ENCODE measurements at places on chromosomes 2 and 18.

DNA sequence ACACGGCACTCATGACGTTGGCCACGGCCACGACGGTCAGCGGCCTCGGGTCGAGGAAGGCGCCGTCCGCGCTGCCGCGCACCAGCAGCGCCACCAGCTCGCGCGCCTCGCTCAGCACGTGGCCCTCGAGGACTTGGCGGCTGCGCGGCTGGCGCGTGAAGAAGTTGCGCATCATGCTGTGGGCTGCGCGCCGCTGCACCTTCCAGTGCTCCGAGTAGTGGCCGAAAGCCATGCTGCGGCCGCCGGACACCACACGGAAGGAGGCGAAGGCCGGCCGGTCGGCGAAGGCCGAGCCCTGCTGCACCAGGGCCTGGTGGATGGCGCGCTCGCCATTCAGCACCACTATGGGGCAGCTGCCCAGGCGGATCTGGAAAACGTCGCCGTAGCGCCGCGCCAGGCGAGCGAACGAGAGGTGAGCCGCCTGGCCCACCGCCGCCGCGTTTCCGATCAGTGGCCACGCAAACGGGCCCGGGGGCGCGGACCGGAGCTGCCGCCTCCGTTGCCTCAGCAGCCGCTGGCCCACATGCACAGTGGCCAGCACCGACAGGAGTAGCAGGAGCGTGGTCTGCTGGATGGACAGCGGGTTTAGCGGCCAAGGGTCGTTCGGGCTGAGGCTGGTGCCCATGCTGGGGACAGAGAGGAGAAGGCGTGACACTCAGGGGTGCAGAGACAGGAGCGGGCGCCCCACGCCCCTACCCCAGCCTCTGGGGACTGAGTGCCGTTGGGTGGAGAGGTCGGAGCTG is 1.0 kb downstream of the CYP1B1 start:
- DNase-seq, result no peak

DNA sequence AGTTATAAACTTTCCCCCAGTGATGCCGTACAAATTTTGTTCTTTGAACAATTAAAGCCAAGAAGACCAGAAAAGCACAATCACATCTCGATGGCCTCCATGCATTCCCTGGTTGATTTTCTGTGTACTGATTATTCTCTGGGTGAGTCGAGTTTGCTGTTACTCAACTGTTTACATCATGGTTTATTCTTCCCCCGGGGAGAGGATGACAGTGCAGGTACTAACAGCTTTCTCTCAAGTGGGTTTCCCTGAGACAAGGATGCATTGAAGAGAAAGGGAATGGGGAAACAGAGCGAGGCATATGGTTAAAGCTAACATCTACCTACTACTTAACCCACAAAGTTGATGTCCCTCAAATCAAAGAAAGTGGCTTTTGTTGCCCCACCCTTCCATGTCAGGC is 410.8 kb upstream of the FANCL start:
- no peak for DNase-seq

GRCh38 chr2:223782629-223783028 is 54.8 kb downstream of the AP1S3 start:
- no peak for DNase-seq

GRCh38 chr2:38697116-38697840 is 31.4 kb downstream of the GALM start:
- peak; percentile 42 for DNase-seq

GRCh38 chr2:131535526-131535925 is 7.8 kb downstream of the CCDC74A start:
- DNase-seq, result no peak

DNA sequence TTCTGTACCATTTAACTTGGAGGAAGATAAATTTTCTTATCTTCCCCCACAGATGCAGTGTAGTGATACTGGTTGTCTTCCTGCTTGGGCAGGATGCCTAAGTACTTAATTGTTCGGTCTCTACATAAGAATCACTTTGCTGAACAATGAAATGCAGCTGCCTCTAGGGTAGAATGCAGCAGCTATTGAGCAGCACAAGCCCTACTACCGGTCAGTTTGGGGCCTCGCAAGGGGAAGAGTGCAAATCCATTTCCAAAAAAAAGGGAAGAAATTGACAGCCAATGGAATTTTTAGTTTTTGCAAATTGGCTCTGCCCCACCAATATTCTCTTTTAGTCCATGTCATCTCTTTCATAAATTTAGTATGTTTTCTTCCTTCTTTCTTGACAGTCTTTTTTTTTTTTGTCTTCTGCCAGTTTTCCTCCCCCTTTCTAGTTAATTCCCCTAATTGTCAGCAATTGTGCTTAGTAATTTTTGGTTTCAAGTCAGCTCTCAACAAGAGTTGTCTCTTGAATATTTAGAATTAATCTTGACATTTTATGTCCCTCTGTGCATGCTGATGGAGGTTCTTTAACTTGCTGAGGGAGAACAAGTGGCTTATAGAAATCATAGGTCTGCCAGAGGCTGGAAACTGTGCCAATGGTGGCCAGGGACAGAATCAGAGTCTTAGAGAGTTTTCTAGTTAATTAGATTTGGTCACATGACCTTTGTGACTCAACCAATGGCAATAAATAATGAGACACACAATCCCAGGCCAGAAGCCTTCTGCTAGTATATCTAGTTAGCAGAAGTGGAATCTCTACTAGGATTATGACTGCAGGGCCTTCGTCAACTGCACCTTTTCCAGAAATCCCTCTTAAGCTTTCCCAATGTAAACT is 270.0 kb downstream of the CTNNA2 start:
- no peak for DNase-seq

- no peak for DNase-seq
Measured at GRCh38 chr2:39062320-39062719, 58.5 kb downstream of the SOS1 start.

DNA sequence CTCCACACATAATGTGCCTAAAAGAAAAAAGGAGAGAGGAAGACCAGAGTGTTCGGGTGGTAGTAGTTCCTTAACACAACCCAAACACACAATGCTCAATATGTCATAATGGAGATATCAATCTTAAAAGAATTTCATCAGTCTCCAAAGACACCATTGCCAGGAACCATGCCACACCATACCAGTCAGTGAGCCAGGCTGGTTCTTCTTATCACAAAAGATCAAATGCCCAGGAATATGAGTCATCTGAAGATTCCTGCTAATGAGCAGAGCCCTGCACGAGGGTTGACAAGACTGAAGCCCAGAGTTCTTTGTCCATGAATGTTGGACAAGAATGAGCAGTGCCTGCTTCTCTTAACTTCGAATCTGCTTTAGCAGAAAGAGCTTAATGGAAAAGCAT is 262.3 kb downstream of the ZNF516 start:
- DNase-seq, result no peak

GRCh38 chr2:7933672-7934071 is 748.2 kb upstream of the ID2 start:
- DNase-seq, result no peak

GRCh38 chr18:68520406-68521075 is 194.4 kb downstream of the TMX3 start:
- DNase-seq, result peak; percentile 1

DNA sequence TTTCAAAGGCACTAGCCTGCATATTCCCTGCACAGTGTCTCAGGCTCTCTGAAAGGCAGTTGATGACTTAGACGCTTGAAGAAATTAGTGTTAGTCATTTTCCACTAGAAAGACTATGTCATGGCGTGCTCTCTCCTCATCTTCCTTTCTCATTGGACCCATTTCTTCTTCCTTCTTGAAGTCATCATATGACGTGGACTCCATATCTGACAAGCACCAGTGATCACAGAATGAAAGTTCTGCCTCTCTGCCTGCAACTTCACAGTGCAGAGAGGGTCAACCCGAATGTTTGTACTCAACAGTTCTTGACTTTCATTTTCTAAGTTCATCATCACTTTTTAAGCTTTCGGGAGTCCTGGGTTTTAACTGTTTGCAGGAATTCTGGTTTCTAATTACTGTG is 63.7 kb upstream of the CYRIA start:
- DNase-seq, result no peak

DNA sequence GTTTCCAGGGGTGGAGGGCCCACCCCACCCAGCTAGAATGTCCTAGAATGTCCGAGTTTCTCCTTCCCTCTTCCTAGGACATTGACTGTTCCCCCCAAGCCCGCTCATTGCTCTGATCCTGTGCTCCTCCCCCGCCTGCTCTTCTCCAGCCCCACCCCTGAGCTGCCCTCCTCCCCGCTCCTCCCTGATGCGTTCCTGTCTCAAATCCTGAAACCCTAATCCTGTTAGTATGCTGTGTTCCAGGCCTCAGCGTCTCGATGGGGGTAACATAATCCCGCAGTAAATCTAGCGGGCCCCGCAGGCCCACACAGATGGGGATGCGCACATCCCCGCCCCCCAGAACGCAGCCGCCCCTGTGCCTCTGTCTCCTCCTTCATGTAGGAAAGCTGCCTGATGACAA is 51.3 kb downstream of the NRP2 start:
- no peak for DNase-seq

DNA sequence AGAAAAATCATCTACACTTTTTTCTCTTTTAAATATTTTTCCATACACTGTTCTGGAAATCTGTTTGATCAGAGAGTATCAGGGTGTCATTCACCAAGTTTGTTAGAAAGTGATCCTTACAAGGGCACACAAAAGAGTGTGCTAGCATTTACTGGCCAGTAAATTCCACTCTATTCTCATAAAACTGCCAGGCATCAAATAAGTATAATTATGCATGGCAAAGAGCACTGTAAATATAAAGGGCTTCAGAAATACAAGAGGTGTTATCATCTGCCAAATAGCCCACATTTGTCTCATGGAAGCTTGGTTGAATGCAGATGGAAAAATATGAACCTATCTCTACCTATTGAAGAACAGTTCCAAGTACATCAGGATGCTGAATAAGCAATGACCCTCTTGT is 847.3 kb upstream of the ACVR2A start:
- DNase-seq, result no peak

DNA sequence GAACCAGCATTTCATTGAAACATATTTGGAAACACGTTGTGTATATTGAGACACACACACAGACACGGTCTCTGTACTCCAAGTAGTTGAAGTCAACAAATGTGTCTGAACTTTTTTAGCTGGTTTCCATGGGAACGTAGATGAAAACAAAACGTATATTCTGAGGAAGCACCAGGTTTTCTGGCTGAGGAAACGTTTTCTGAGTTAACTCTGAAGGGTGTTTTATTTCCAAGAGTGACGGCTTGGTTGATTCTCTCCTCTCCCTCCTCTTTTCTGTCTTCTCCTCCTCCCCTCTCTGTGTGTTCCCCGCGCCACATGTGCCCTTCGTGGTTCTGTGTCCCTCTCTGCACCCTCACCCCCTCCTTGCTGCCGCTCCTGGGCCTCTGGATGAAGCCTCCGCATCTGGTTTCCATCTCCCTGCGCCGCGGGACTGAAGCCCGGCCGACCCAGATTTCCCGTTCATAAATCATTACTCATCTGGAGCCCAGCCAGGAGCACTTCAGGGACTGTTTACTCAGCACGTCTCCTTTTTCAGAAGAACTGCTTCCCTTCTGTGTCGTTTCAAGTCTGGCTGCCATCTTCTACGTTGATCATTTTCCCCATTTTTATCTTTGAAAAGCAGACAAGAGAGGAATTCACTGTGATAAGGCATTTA is 122.7 kb downstream of the COL6A3 start:
- peak; percentile 28 for DNase-seq

- no peak for DNase-seq
Measured at GRCh38 chr2:18262601-18263000, 297.9 kb downstream of the RDH14 start.

DNA sequence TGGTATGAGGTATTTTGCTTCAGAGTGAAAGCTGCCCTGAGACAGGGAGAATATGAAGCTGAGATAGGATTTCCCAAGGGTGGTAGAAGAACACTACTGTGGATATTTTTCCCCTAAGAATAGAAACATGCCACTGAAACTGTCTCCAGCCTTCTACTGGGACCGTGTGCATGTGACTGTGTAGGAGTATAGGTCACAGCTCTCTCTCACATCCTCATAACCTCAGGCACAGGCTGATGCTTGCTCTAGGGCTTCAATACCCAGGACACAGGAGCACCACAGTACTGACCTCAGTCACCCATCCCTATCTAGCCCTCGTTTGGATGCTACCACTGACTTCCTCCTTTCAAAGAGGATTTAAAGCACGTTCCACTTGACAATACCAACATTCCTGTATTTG is 67.2 kb downstream of the REV1 start:
- DNase-seq, result no peak

- no peak for DNase-seq
Measured at GRCh38 chr2:47225061-47225783, 70.1 kb upstream of the STPG4 start.

- DNase-seq, result no peak
Measured at GRCh38 chr2:145760781-145761649, 1241.1 kb upstream of the ZEB2 start.

GRCh38 chr2:122643725-122644329 is 888.4 kb downstream of the TSN start:
- DNase-seq, result no peak

DNA sequence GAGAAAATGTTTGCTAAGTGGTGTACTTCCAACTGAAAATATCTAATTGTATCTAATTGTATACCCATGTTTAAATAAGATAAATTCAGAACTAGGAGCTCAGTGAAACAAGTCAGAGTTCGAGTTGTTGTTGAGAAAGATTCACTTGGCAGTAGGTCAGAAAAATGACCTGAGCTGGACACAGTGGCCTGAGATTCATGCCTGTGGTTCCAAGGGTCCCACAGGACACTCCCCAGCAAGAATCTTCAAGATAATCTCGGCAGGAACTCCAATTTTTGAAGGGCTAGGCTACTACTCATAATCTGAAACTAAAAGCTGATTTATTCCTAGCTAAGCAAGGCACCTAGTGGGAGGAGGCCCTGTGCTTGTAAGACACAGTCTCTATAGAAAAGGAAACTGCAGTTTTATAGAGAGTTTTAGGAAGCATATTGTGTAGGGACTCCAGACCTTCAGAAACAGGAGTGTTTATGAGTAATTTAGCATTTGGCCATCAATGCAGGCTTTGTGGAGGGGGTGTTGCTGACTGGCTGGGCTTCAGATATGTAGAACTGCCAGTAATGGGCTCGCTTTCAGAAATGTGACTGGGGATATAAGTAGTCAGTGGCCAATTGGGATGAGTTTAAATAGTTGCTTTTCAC is 43.2 kb downstream of the SP140 start:
- no peak for DNase-seq

DNA sequence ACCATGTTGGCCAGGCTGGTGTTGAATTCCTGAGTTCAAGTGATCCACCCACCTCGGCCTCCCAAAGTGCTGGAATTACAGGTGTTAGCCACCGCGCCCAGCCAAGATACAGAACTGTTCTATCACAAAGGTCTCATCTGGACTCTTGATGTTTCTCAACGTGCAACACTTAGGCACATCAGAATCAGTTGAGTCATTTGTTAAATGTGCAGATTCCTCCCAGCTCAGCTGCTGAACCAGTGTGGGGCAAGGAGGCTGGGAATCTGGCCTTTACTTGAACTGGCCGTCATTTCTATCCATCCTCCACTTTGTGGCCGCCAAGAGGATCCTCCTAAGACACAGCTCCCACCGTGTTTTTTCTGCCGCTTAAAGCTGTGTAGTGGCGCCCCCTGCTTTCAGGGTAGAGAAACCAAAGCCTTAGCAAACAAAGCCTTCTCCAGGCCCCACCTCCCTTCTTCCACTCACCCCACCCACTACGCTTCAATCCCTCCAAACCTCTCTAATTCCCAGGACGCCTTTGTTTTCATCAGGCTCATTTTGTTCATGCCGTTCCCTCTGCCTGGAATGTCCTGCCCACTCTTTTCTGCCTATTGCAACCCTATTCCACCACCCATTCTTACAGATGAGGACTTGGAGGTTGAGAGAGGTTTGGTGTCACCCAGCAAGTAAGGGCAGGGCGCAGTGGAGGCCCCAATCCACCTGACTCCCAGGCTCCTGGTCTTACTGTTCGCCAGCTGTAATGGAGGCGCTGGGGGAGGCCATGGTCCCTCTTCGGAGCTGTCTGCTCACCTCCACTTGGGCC is 776 bp upstream of the SPEG start:
- DNase-seq, result no peak

Data from putamen (tissue), 1 donor.